Head of caudate nucleus (tissue), 42 donors: ENCODE measurements at places on chromosomes 16 and 17.

GRCh38 chr17:68497885-68498319 is 14.3 kb upstream of the PRKAR1A start:
- no peak for DNase-seq

DNA sequence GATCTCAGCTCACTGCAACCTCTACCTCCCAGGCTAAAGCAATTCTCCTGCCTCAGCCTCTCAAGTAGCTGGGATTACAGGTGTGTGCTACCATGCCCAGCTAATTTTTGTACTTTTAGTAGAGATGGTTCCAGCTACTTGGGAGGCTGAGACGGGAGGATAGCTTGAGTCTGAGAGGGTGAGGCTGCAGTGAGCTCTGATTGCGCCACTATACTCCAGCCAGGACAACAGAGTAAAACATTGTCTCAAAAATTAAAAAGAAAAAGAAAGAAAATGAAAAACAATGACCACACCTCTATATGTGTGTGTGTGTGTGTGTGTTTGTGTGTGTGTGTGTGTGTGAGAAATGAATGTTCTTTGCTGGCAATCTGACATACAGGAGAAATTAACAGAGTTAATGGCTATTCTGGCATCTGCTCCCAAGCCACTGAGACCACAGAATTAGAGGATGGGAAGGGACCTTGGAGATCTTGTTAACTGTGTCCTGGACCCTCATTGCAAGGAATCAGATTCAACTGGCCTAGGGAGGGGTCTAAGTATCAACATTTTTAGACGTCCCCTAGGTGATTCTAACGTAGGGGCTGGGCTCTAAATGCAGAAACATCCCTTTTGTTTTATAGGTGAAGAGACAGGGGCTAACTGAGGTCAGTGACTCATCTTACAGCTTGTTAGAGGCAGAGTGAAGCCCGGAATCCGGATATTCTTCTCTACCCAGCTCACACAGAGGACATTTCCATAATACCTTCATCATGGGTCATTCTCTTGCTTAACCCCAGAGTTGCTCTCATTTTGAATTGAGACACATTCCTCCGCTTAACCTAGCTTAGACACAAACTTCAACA is 16.4 kb upstream of the MARCHF10 start:
- DNase-seq: no peak

DNA sequence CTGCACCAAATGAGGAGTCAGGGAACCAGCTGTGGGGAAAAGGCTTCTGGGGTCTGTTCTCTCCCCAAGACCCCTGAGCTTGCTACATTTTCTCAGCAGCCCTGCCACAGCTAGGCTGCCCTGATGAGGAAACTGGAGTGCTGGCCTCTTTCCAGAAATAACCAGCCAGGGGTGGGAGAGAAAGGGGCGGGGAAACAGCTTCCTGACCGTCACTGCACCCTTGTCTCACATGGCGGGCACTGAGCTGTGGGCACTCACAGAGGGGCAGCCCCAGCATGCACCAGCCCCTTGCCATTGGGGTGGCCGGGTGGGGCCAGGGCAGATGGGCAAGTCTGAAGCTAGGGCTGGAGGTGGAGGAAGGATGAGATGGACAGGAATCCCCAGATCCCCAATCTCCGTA is 2.9 kb downstream of the SRL start:
- DNase-seq: no peak

- no peak for DNase-seq
Measured at GRCh38 chr17:19760746-19761145, 12.6 kb upstream of the ALDH3A1 start.

DNA sequence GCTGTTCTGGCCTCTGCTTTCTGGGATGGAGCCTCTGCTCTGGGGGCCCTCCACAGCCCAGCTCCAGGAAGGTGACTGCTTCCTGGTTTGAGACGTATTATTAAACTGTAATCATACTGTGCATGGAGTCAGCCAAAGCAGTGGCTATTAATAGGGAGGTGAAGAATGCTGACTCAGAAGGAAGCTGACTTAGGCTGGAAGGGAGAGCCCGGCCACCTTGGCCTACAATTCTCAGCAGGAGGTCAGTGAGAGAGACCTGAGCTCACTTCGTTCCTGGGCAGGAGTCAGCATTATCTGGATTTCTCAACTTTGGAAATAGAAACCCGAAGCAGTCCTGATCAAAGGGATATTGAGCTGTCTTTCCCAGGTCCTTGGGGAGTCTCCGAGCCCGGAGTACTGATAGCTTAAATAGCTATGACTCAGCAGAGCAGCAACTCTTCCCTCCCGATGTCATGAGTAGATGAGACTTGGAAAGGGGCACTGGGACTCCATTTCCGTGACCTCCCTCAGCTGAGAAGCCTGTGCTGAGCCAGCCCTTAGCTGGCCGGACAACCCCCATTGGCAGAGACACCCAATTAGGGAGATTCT is 91.8 kb downstream of the YPEL2 start:
- DNase-seq: no peak
